ENCODE measurements at places on chromosomes 2 and 18. TPM values are rescaled to one million over a fixed set of nuclear protein-coding genes. Genes with fewer than 3 reads are reported as not detected.

DNA sequence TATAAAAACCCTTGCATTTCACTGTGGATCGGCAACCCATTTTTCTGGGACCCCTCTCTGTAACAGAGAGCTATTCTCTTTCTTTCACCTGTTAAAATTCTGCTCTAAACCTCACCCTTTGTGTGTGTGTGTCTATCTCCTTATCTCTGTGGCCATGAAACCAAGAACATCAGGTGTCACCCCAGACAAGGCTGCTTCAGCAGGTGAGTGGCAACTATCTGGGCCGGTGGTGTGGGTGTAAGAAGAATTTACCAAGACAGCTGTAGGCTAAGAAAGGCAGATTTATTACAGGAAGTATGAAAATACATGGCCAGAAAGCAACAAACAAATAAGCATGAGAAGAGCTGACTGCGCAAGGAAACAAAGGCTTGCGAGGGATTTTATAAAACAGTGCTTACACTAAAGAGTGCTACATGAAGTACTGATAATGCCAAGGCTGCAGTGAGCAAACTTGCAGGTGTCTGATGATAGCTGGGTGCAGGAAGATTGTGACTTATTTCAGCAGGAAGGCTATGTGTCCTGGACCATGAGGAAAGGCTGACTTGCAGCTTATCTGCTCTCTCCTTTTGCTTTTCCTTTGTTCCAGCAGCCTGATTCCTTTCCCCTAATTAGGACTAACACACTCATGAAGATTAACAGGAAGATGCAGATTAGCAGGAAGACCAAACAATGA, 421.1 kb downstream of the PTH2R start:
- H3K36me3 ChIP-seq, result no peaks in the 10 kb centered on the region
- H3K27ac ChIP-seq, result no peak overlapping the region
- H3K4me1 ChIP-seq, result no peaks in the 10 kb centered on the region
- no peaks in the 10 kb centered on the region for H3K27me3 ChIP-seq
- H3K4me3 ChIP-seq, result no peak overlapping the region

OBSL1 gene
- total RNA-seq, result 73.1 TPM

GRCh38 chr2:200525551-200525881, 491 bp upstream of the SGO2 start:
- H3K27me3 ChIP-seq, result no peaks in the 10 kb centered on the region
- H3K27ac ChIP-seq, result peak overlapping the region; percentile 25
- no peak for DNase-seq
- peaks cover 6% of the 10 kb centered on the region for H3K4me1 ChIP-seq
- H3K36me3 ChIP-seq, result no peaks in the 10 kb centered on the region
- peak overlapping the region; percentile 68 for H3K4me3 ChIP-seq

OXER1 gene
- 0.98 TPM for total RNA-seq

CCDC102B gene
- total RNA-seq, result 7.2 TPM
